ENCODE measurements at places on chromosomes 4 and X.

GRCh38 chr4:152458801-152459302 lies 77.0 kb downstream of the FBXW7 start:
- DNase-seq = no peak

GRCh38 chrX:136780241-136780640 lies 491 bp downstream of the ARHGEF6 start:
- DNase-seq = no peak

DNA sequence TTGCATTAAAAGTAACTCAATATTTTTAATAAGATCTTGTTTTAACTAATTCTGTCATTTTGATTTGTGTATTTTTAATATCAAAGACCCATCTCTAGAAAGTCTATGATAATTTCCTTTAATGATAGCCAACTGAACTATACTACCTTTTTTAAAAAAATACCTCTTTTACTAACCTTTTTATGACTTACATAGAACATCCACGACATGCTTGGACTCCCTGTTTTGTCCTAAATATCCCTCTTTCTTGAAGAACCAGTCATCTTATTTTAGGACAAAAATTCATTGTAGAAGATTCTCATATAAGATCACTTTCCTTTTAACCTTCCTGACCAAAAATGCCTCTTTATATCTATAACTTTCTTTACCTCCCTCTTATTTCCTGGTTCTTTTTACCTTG lies 76.8 kb upstream of the GC start:
- no peak for DNase-seq

DNA sequence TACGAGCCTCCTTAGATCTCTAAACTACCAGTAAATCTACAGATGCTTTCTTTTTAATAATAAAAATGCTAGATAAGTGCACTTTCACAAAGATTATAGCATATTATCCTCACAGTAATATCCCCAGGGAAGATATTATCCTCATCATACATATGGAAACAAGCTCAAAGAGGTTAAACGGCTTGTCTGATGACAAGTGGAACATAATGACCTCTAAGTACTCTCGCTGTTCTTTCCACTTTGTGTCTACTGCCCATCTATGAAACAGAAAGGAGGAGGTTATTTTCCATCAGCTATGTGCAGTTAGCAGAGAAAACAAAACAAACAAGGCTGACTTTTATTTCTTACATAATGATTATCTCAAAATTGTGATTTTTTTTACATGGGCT lies 42.8 kb upstream of the PRDM8 start:
- no peak for DNase-seq

GRCh38 chr4:180581061-180581460 lies 1662.1 kb upstream of the TENM3 start:
- DNase-seq = no peak

- no peak for DNase-seq
These were observed 13.1 kb downstream of the TCEAL7 start for GRCh38 chrX:103343105-103343504.

GRCh38 chr4:99166544-99166943 lies 22.4 kb upstream of the ADH4 start:
- DNase-seq = no peak

- DNase-seq = peak; percentile 59
These were observed 11.8 kb upstream of the ZNF630 start for GRCh38 chrX:48083212-48083611.

DNA sequence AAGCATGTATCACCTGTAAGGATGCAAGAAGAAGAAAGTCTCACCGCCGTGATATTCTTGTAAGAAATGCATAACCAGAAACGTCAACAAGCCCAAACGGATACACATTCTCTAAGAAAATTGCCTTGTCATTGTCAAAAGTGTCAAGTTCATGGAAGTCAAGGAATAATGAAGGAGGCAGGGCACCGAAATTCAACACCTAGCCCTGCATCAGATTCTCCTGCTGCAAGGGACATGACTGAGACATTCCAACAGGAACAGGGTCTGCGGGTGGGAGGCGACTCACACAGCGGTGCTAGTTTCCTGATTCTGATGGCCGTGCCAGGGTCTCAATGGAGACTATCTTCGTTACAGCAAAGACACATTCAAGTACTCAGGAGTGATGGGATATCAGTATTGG lies 26.7 kb downstream of the IRF2 start:
- peak; percentile 60 for DNase-seq

DNA sequence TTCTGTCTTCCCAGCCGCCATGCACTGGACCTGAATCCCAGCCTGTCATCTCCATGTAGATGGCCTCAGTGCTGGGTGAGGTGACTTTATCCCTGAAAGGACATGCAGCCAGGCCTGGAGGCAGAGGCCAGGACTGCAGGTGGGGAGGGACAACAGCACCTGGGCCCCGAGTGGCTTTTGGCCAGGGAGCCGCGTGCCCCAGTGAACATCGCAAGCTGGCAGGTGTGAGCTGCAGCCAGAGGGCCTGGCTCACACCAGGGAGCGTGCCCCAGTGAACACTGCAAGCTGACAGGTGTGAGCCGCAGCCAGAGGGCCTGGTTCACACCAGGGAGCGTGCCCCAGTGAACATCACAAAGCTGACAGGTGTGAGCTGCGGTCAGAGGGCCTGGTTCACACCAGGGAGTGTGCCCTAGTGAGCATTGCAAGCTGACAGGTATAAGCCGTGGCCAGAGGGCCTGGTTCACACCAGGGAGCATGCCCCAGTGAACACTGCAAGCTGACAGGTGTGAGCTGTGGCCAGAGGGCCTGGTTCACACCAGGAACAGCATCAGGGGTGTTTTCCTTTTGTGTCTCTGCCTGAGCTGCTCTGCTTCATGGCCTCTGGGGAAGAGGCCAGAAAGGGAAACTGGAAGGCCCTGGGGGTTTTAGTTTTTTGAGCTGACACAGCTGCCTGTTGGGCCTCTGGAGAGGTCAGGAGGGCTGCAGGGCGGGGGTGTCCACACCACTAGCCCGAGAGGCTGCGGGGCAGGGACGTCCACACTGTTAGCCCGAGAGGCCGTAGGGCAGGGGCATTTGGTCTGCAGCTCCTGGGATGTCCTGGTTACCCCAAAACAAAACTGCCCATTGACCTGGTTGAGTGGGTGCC lies 22.7 kb upstream of the PSAPL1 start:
- DNase-seq = no peak

DNA sequence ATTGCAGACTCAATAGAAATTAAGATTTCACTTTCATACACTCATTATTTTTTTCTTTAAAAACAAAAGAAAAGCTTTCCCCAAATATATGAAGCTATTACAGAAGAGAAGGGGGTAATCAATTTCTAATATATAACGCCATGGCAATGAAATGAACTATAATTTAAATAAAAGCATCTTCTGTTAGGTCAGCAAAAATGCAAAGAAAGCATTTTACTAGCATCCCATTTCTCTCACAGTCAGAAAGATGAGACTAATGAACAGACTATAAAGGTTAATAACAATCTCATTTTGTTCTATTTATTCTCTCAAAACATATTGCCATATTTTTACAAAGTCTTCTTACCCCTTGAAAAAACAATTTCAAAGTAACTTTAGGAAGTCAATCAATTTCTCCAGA lies 89.0 kb downstream of the TRIML1 start:
- DNase-seq = no peak

DNA sequence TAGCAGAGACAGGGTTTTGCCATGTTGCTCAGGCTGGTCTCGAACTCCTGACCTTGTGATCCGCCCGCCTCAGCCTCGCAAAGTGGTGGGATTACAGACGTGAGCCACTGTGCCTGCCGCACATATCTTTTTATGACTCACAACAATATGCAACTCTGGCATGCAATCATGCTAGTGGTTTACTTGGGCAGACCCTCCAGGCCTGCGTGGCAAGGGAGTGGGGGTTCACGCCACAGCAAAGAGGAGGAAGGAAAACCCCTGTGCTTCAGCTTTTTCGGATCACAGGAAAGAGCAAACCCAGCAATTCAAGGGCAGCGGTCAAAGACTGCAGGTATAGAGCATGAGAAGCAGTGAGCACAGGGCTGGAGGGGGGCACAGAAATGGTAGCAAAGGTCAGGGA lies 48.3 kb upstream of the CD99 start:
- DNase-seq = no peak

GRCh38 chr4:93788712-93789111 lies 39.8 kb upstream of the ATOH1 start:
- peak; percentile 39 for DNase-seq

GRCh38 chr4:81194286-81194685 lies 20.7 kb downstream of the PRKG2 start:
- no peak for DNase-seq
